ENCODE measurements at places on chromosomes 5 and 9.
A peak's percentile ranks its signal among the peaks of the same experiment; 100 is the strongest.

GRCh38 chr9:15873573-15874177, 320.8 kb downstream of the CCDC171 start:
- DNase-seq, result no peak

DNA sequence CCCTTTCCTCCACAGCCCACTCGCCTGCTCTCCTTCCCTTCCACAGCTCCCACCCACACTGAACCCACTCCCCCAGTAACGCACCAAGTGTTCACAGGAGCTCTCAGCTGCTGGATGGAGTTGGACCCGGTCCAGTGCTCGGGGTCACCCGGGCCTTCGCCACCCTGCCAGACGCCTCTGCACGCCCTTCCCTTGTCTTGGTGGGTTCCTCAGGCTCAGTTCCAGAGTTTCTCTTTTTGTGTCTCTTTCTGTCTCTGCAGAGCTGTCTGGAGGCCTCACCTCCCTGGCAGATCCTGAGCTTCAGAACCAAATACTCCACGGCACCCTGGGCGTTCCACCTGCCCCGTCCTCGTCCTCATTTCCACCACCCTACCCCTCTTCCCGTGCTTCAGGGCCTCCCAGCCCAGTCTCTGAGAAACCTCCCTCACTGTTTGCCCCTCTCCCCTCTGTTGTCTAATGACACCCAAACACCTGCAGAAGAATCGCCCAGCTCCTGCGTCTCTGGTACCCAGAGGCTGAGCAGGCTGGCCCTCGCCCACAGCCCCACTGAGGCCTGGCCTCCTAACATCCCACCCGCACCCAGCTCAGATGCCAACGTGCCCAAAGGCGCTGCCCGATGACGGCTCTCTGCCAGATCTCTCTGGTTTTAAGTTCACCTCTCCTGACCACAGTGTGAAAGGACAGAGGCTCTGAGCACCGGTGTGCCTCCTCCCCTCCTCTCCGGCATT, 74.3 kb downstream of the COL23A1 start:
- no peak for DNase-seq

DNA sequence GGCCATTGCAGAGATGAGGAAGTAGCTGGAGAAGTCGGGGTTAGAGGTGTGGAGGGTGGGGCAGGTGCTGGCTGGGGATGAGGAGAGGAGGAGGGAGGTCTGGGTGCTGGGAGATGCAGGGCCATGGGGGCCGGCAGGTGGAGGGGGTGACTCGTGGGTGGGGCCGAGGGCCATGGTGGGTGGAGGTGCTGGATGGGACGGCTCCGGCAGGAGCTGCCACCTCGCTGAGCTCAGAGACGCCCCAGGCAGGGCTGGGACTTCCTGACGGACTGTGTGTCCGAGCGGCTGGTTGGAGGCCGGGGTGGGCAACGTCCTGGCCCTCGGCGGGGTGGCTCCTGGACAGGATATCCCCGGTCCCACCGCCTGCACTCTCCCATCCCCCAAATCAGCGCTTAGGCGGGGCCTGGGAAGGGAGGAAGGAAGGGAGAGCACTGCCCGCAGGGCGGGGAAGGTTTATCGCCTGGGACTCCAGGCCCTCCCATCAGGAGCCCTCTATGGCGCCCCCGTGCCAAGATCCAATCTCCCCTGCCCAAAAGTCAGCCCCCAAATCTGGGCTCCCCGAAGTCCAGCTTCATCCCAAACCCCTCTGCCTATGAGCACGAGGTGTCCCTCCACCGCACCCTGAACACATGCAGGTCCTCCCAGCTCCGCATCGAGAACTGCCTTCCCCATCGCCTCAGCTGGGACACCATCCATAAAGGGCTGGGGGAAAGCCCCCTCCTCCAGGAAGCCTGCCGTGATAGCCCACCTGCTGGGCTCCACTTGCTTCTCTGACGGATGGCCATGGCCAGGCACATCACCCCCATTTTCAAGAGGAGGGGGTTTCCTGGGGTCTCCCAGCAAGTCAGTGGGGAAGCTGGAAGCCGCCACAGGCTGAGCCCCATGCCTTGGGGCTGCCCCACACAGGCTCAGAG, 58.3 kb upstream of the NOTCH1 start:
- no peak for DNase-seq

DNA sequence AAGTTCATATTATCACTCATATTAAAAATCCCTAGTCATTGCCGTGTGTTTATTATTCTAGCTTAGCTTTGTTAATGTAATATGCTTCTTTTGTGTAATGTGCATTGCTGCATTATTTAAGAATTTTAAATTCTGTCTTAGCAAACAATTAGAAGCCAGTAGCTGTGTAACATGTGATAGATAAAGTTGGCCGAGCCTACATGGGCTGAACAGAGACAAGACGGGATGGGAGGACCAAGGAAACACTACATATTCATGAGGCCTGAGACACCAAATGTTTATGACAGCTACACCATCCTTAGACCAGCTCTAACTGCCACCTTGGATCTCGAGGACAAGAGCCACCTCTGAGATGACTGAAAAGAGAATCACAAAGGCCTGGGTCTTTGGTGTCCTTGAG, 51.0 kb upstream of the COL15A1 start:
- DNase-seq, result no peak

GRCh38 chr9:90861826-90862740, 60.5 kb downstream of the SYK start:
- DNase-seq, result peak; percentile 33

DNA sequence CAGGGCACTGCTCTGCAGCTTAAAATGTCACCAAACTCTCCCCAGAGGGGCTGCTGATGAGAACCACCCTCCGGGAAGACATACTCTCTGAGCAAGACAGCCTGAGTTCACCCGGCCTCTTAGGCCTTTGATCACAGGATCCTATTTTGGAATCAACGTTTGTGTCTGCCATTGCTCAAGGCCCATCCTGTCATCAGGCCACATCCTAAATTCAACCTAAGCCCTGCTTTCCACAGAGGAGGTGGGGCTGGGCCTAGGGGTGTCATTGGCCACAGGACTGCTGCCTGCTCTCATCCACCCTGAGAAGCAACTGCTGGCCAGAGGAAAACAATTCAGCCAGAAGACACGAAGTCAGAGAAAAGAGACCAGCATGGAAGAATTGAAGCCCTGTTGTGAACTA, 351.1 kb upstream of the IRX2 start:
- no peak for DNase-seq

DNA sequence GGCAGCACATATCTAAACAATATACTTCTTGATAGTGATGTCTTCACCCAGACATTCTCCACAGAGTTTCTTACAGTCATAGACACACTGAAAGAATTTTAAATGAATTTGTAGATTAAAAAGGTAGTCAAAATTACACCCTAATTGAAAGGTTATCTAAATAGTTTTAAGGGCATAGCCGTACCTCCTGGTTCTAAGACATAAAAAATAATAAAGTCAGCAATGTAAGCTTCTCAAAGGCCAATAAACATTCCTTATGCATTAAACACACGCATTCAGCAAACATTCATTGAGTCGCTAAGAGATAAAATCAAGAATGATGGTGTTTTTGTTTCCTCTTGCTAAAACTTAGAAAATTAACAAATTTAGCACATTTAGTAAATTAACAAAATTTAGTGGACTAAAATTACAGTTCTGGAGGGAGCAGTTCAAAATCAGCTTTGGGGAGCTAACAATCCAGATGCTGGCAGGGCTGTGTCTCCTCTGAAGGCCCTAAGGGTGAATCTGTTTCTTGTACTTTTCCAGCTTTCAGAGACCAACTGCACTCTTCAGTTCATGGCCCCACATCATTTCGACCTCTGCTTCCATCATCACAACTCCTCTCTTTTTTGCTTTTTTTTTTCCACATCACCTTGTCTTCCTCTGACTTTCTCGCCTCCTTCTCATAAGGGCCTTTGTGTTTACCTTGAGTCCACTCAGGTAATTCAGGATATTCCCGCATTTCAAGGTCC, 516.5 kb downstream of the DNAH5 start:
- DNase-seq, result no peak

DNA sequence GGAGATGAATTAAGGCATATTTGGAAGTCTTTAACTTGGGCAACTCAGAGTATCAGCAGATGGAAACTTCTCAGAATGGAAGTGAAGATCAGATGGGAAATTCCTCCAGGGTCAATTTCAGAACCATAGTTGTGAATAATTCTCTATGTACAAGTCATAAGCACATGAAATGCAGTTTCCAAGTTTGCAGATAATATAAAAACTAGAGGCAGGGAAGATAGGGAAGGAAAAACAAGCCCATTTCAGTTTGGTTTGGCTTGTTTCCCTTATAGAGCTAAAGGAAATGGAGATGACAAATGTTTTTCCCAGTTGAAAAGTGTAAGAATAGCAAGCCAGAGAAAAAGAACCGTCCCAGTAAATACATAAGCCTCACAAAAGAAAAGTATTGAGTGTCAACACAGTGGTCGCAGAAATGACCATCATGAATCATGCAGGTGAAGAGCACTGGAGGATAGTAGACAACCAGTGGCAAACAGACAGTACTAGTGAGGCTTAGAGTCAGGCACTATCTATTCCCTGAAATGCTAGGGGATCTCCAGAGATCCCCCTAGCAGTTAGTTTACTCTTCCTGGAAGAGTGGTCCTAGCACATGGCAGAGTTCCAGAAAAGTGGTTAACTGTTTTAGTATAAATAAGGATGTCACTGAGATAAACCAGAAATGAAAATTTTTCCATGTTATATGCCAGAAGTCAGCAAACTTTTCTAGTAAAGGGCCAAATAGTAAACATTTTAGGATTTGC, 245.9 kb downstream of the SAXO1 start:
- no peak for DNase-seq

DNA sequence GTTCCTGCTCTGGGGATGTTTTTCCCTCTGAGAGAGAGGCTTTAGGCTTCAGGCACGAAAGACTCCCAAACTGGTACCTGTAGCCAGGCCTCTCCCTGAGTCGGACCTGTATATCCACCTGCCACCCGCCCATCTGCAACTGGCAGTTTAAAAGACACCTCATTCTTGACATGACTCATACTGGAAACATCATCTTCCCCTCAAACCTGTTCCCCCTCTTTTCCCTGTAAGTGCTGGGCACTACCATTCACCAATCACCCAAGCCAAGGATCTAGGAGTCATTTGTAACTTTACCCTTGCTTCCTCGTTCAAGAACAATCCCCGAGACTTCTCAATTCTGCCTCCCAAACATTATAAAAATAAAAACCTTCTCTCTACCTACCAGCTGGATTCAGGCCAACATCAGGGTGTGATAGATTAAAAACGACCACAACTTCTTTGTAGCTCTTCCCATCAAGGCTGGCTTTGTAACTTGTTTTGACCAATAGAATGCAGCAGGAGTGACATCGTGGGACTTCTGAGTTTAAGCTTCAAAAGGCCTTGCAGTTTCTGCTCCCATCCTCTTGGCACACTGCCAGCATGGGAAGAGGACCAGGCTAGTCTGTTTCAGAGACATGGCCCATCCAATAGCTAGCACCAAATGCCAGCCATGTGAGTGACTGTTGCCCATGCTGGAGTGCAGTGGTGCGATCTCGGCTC, 1.8 kb upstream of the WDR31 start:
- DNase-seq, result no peak

DNA sequence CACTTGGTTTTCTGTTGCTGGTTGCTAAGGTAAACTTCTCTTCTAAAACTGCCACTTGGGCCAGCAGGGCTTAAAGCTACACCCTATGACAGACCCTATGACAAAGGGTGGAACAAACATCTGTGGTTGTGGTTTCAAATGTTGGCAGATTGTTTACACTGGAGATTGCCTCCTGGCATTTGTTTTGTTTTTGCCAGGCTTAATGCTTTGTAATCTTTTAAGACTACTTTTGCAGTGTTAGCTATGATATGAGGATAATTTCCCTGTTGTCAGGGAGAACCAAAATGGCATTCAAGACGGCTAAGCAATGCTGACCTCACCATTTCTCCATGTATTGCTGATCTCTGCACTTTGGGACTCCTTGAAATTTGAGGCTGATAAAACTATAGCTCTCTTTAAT, 50.3 kb downstream of the MAMDC2 start:
- no peak for DNase-seq

GRCh38 chr5:83517072-83517687, 45.6 kb downstream of the VCAN start:
- no peak for DNase-seq

DNA sequence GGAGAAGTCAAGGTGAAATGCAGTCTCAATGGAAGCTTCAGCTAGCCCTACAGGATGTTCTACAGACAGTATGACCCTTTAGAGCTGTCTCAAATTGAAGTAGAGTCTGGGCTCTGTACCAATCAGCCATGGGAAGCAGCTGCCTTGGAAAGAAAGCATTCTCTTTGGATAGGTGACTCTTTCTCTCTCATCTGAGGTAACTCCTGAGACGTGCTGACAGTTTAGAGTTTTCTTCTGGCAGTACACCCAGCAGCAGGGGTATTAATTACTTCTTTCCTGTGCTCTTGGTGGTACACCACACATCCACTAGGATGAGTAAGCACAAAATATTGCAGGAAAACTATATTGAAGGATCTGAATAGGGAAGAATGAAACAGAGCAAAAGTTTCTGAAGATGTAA, 329.6 kb upstream of the RGMB start:
- DNase-seq, result no peak

GRCh38 chr5:138820695-138821094, 54.4 kb downstream of the LRRTM2 start:
- DNase-seq, result no peak

GRCh38 chr9:125626187-125626586, 80.8 kb downstream of the MAPKAP1 start:
- no peak for DNase-seq

- DNase-seq, result no peak
These were observed 49.9 kb upstream of the KCNN2 start for GRCh38 chr5:114311968-114312367.

DNA sequence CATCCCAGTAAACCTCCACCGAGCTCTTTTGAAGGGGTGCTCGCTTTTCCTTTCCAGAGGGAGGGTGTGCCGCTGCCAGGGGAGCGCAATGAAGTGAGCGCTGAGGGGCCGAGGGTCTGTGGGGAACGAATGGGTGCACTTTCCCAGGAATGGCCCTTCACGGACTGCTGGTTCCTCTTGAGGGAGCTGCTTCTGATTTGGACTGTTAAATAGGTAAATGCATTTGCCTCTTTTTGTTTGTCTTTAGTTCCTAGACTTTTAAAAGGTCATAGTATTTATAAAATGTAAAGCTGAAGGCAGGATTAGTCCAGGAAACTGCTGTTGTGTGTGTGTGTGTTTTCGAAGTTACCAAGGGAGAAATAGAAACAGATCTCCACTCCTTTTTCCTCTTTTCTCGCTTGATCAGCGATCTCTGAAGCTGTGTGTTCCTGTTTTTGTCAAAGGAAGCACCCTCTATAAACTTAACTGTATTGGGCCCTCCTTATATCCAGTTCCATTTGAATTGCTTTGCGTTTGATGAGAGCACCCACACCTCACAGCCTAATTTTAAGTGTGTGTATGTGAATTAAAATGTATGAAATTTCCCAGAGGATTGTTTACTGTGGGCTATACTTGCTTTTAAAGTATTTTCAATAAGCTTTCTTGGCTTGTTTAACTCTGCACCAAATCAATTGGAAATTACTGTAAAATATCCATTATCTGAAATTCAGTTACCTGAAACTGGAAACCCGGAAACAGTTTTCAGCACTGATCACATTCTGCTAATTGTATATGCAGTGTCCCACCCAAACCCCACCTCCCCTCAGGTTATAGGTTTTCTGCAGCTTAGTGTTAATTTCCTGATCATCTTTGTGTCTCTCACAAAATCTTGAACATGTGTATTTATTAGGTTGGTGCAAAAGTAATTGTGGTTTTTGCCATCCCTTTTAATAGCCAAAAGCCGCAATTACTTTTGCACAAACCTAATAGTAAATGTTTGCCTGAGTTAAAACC, 966 bp downstream of the SNX2 start:
- DNase-seq, result no peak

Data from islet precursor cell (in vitro differentiated cells).